ENCODE measurements at places on chromosomes 16 and 17.

DNA sequence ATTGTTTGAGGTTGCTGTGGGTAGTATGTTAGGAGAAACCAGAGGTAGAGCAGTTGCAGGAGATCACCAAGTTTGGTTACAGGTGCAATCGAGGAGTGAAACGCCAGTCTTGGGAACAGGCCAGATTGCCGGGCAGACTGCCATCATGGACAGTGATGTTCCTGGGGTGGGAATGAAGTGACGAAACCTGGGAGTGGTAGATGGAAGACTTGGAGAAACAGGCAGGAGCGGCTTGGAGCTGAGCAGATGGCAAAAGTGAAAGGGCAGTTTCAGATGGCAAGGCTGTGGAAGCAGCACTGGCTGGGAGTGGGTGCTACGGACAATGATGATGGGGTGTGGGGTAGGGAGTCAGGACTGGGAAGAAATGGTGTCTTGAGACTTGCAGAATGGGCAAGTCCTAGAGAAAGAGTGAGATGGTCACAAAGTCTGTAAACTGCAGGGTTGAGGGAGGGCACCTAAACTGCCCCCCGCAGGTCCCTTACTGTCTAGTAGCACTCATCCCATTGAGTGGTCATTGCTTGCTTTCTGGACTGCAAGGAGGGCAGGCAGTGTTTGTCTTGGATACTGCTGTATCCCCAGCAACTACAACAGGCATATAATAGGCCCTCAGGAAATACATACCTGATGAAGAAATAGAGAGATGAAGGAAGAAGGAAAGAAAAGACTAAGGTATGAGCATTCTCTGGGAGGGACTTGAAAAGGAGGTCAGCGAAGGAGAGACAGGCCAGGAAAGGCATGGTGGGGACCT is 29.5 kb upstream of the ULK2 start:
- no peak for DNase-seq

- DNase-seq = no peak
These were observed 24.3 kb downstream of the G6PC1 start for GRCh38 chr17:42924891-42925290.

DNA sequence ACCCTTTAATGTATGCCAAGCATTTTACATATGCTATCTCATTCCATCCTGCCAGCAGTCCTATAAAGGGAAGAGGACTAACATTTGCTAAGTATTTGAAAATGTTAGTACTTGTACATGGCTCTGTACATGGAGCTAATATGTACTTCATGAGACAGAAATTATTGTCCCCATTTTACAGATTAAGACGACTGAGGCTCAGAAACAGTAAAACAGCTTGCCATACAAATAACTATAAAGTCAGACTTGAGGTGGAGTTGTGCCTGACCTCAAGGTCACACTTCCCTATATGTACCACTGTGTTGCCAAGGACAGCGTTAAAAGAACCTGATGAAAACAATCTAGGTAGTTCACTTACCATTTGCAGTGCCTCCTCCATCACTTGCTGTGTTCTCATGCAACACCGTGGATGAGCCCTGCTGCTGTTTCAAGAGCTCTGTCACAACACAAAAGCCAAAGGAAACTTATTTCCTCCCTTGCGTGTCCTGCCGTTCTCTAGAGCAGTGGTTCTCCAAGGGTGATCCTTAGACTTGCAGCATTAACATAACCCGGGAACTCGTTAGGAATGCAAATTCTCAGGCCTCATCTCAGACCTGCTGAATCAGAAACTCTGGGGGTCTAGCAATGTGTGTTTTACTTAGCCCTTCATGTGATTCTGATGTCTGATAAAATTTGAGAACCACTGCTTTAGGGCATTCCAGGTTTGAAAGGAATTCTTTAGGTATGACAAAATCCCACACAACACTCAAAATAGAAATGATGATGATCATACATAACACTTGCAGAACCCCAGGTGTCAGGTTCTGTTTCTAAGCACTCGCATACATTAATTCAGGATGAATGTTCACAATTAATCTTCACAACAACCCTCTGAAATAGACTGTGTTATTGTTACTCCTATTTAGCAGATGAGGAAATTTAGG is 51.2 kb upstream of the MTMR4 start:
- DNase-seq = no peak

DNA sequence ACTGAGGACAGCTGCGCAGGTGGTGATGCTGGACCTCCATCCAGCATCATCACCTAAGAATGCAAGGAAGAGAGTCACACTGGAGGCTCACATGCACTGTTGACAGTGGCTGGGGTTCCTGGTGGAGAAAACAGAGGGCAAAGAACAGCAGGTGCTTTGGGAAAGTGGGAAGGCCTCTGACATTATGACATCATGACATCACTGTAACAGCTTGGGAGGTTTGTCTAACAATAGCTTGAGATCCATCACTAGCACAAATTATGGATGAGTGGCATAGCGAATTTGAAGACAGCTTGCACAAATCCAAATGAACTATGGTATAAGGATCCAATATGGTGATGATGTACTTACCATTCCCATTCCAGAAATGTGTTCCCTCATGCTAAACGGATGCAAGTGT is 226.5 kb upstream of the MPHOSPH6 start:
- peak; percentile 3 for DNase-seq

DNA sequence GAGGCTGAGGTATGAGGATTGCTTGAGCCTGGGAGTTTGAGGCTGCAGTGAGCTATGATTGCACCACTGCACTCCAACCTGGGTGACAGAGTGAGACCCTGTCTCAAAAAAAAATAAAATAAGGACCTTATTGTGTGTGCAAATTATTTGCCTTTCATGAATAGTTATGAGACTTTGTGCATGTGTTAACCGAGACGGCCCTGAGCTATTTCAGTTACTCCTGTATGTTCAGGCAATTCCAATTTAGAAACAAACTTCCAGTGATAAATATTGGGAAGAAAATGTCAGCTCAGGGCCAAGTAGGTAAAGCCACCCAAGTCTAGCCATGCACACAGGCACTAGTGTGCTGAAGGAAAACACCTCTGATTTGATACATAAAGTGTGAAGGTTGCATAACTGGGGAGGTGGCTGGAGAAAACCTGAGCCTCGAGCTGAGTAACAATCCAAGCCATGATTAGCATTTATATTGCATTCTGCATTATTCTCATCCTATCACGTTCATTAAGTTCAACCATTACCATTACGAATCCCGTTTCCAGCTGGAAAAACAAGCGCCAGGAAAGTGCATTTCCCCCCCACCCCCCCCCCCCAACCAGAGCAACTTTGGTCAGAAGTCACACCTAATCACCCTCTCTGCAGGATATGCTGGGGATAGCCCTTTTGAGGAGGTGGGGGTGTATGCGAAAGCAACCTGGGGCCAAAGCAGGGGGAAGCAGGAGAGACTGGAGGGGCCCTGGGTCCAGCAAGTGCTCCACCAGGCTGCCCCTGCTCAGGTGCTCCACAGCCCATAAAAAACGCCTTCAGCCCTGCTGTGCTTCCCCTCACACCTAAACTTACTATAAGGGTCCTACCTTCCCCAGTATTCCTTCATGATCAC is 18.6 kb upstream of the ENDOV start:
- no peak for DNase-seq

GRCh38 chr17:66963521-66963908 is 992 bp upstream of the CACNG4 start:
- no peak for DNase-seq

GRCh38 chr17:67044016-67044772 is at the start of gene CACNG1:
Gene CACNG1, plus strand, starts transcription at chr17:67044554. Its CDS starts 107 bp downstream, at chr17:67044661.
- no peak for DNase-seq

GRCh38 chr17:63185420-63185819 is 219.4 kb downstream of the TANC2 start:
- no peak for DNase-seq

DNA sequence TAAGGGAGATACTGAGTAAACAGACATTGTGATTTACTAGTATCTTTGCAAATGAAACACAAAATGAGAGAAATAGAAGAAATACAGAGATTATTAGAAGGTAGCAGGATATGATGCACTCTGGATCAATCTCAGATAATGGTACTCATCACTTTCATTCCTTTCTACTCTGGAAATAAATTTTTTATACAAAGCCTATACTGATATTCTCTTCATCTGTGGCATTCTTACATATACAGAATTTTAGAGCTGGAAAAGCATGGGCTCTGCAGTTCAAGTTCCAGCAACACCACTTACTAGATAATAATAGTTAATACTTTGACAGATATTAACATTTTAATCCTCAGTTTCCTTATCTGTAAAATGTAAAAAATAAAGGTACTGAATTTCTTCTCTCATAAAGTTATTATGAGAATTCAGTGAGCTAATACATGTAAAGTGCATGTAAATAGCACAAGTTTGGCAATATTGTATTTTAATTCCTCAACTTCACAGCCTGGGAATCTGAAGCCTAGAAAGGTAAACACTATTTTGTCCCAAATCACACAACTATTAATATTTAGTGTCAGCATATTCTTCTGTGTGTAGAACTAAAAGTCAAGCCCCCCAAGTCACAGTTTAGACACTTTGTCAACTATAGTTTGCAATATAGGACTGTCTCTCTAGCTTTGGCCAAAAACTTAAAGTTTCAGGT is 6.5 kb downstream of the RNF43 start:
- no peak for DNase-seq

- no peak for DNase-seq
These were observed 111.7 kb downstream of the TANGO6 start for GRCh38 chr16:68954911-68955635.

DNA sequence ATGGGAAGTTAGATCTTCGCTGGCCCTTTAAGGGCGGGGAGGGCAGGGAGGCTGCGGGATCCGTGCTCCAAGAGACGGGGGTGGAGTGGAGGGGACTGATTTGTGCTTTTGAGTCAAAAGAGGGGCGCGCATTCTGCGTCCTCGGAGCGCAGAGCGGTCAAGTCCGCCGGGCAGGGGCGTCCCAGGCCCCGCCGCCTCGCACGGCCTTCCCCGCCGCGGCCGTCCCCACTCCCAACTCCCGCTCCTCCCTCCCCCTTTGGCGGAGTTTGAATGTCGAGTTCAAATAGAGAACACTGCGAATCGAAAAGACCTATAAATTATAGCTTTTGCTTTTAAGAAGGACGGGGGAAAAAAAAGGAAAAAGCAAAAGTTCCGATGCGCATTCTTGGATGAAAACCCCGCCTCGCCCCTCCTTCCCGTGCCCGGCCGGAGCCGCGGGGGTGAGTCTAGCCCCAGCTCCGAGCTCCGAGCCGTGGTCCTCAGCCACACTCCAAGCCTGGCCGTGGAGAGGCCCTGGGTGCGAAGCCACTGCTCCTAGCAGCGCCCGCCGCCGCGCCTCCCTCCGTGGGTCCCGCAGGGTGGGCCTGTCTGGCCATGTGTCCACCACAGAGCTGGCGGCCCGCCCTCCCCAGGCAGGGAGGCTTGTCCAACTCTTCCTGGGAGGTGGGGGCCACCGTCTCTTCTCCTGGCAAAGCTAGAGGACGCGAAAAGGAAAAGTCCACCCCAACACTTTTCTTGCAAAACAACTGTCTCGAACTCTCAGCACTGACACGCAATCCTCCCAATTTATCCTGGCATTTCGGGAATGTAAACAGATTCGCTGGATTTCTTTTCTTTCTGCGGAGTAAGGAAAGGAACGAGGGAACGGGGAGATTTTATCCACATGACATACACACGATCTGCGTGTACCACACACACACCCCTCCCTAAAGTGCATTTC is 3.6 kb downstream of the CBX8 start:
- DNase-seq = no peak

DNA sequence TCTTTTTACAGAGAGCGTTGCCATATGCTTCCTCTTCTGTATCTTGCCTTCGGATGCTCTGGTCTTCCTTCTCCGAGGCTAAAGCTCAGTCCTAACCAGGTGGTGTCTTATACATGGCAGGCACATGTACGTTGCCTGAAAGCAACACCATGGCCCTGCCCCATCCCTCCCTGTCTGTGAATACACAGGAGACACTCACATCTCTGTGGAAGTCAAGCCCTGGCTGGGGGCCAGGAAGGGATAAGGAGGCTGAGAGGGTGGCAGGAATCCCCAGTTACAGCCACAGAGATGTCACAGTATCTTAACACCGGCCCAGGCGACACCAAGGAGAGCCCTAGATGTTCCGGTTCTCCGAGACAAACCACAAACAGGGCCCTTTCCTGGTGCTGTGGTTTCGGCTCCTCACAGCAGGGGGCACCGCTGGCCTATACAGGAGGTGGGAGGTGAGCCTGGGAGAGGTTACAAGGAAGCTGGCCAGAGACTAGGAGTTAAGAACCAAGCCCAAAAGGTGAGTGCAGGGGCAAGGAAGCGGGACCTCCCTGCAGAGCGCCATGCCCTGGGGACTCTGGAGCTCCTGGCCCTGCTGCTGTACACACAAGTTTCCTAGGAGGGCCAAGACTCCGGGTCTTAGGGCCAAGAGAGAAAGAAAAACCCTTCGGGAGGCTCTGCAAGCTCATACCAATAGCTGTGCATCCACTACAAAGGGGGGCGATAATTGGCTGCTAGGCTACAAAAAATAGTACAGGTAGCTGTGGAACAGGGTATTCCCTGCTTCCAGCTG is 41.7 kb downstream of the SRL start:
- DNase-seq = peak; percentile 78

DNA sequence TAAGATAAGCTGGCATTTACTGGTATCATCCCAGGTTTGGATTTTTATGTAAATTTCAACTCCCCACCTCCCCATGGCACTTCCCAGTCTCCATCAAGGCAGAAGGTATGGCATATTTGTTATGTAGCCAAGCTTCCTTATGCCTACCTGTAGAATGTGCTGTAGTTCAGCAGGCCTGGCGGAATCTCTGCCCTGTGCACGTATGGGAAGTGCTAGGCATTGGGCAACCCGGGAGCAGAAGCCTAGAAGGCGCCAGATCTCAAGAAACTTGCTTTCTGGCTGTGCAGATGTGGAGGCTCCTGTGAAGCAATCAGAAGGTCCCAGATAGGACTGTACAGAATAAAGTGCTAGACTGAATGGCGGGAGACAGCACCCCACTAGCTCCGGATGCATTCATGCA is 64.7 kb downstream of the SNX20 start:
- no peak for DNase-seq

GRCh38 chr17:57151798-57152197 is 66.8 kb downstream of the AKAP1 start:
- no peak for DNase-seq

- peak; percentile 94 for DNase-seq
These were observed 52.5 kb downstream of the ZFPM1 start for GRCh38 chr16:88505405-88506082.

DNA sequence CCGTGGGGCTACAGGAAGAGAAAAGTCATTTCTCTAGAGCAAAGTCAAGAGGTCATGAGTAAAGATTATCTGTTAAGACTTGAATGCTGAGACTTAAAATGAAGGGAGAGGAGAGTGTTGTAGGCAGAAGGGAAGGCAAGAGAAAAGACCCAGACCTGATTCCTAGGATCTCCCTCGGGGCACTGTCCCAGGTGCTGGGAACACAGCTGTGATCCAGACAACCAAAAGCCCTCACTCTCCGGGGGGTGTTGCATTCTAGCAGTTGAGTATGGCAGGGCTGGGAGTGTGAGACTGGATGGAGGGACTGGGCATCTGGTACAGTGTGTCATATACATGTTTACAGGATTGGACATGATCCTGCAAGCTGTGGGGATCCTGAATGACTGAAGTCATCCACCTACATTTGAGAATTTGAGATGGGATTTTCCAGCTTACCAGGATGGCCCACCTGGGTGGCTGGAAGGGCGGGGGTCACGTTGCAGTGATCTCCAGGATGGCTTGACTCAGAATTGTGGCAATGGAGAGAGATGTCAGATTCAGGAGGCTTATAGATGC is 29.1 kb downstream of the ARSG start:
- DNase-seq = no peak
